ENCODE measurements at places on chromosomes 16 and 17.
A peak's percentile ranks its signal among the peaks of the same experiment; 100 is the strongest.

- no peak for DNase-seq
Observed at GRCh38 chr16:64532117-64532516, 589.7 kb downstream of the CDH11 start.

DNA sequence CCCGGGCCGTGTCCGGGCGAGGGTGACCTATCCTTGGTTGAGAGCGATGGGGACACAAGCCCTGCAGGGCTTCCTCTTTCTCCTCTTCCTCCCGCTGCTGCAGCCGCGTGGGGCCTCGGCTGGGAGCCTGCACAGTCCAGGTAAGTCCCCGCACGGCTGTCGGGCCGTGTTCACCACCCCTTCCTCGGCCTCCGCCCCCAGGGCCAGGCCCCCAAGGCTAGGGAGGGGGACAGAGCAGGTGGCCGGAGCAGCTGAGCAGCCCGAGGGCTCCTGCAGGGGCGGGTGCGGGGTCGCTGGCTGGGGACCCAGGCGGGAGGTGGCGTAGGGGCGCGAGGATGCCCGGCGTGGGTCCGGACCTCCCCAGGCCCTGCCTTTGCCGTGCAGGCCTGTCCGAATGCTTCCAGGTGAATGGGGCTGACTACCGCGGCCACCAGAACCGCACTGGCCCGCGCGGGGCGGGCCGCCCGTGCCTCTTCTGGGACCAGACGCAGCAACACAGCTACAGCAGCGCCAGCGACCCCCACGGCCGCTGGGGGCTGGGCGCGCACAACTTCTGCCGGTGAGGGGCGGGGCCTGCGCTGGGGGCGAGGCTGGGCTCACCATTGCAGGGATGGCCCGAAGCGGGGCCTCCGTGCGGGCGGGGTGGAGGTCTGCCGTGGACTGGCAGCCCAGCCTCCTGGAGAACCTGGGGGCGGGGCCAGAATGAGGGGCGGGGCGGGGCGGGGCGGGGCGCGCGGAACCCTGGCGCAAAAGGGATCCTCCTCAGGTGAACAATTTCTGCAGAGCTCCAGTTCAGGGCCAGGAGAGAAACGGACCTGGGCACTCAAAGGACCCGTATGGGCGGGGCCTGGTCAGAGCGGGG lies 631 bp downstream of the KREMEN2 start:
- DNase-seq: peak; percentile 22

DNA sequence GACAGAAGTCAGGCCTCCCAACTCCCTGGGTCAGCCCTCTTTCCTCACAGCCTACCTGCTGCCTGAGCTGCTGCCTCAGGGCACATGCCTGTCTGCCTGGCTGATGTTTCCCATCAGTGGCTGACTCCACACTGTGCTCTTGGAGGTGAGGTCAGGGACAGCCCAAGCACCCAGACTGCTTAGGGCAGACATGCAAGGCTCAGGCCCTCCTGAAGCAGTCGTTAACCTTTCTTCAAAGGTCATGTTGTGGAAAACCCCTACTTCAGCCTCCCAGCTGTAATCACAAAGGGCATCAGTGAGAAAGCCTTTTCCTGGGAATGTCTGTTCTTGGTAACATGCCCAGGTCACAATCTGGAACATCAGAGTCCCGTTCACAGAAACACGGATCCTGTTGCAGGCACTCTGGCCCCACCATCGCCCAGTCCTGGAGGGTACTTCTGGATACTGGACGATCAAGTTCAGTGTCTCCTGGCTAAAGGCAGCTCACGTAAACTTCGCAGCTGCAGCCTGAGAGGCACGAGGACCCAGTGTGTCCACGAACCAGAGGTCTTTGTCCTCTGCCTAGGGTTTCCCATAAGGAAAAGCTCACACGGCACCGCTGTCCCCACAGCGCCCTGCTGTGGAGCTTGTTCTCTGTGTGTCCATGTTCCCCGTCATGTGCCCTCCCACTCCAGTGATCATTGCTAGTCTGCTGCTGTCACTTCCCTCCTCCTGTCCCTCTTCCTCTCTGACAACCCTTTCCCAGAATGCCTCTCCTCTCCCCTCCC lies 54.9 kb downstream of the GNAO1 start:
- DNase-seq: no peak

- DNase-seq: peak; percentile 76
Observed at GRCh38 chr17:44865231-44865660, 17.6 kb downstream of the HIGD1B start.

DNA sequence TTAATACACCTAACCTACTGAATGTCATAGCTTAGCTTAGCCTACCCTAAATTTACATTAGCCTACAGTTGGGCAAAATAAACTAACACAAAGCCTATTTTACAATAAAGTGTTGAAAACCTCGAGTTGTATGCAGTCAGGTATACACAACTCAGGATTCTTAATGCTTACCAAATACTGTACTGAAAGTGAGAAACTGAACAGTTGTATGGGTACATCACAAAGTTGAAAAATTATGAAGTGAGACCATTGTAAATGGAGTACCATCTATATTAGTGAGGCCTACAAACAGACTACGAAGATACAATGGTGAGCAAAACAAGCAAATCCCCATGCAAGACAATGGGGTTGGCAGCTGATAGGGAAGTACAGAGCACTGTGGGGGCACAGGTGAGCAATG lies 79.7 kb downstream of the VAT1L start:
- DNase-seq: no peak

DNA sequence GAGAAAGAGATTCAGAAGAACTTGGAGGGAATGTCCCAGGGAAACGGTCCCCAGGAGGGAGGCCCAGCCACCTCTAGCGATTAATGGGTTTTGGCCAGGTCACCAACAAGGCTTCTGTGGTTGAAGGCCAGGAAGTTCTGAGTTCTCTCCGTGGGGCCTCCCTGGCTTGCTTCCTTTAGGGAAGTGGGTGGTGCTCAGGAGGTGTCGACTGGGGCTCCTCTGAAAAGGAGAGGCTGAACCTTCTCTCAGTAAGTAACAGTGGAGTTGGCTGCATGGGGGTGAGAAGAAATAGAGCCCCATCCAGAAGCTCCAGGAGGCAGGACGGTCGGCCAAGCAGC lies 77.1 kb upstream of the GSE1 start:
- no peak for DNase-seq

GRCh38 chr17:34619687-34620217 lies 40.4 kb downstream of the TMEM132E start:
- no peak for DNase-seq
